ENCODE measurements at places on chromosomes 2 and 18. TPM values are rescaled to one million over a fixed set of nuclear protein-coding genes. Genes with fewer than 3 reads are reported as not detected.

GRCh38 chr2:133705287-133705686 is 137.0 kb upstream of the NCKAP5 start:
- H3K27me3 ChIP-seq = no peaks in the 10 kb centered on the region
- no peak overlapping the region for H3K27ac ChIP-seq
- DNase-seq = no peak
- no peaks in the 10 kb centered on the region for H3K4me1 ChIP-seq
- no peaks in the 10 kb centered on the region for H3K36me3 ChIP-seq

GRCh38 chr2:96869822-96870625 is at the start of gene SEMA4C:
Gene SEMA4C (minus strand): TSS chr2:96870080. CDS start chr2:96867886, 2,194 bp downstream.
- DNase-seq = peak; percentile 49
- H3K27me3 ChIP-seq = no peaks in the 10 kb centered on the region
- peak within 1 kb of the TSS; percentile 81 for H3K4me3 ChIP-seq
- no peaks in the 10 kb centered on the region for H3K36me3 ChIP-seq
- peak within 1 kb of the TSS; percentile 85 for H3K27ac ChIP-seq

- H3K36me3 ChIP-seq = no peaks in the 10 kb centered on the region
- no peaks in the 10 kb centered on the region for H3K4me1 ChIP-seq
- H3K4me3 ChIP-seq = no peak overlapping the region
- DNase-seq = no peak
- H3K27me3 ChIP-seq = no peaks in the 10 kb centered on the region
- H3K27ac ChIP-seq = no peak overlapping the region
Measured at GRCh38 chr2:67792681-67793091, 270.1 kb downstream of the C1D start.

DNA sequence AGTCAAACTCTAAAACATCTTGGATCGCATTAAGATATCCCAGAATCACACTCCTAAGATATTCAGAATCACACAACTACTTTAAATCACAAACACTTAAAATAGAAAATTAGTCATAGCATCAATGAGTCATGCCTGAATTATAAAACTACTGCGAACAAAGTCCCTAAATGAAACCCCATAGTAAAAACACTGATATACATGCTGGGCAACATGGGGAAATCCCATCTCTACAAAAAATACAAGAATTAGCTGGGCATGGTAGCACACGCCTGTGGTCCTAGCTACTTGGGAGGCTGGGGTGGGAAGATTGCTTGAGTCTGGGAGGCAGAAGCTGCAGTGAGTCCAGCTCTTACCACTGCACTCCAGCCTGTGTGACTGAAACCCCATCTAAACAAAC is 101.7 kb downstream of the COBLL1 start:
- DNase-seq = no peak
- no peaks in the 10 kb centered on the region for H3K36me3 ChIP-seq
- no peak overlapping the region for H3K4me3 ChIP-seq
- H3K4me1 ChIP-seq = no peaks in the 10 kb centered on the region
- no peaks in the 10 kb centered on the region for H3K27me3 ChIP-seq

Gene TGFA
- polyA plus RNA-seq = 1.8 TPM

Gene EML6
- polyA plus RNA-seq = not detected

Data from naive thymus-derived CD4-positive, alpha-beta T cell (primary cell).